Retinal pigment epithelial cell (primary cell): ENCODE measurements at places on chromosomes 7 and 10.
A peak's percentile ranks its signal among the peaks of the same experiment; 100 is the strongest.

DNA sequence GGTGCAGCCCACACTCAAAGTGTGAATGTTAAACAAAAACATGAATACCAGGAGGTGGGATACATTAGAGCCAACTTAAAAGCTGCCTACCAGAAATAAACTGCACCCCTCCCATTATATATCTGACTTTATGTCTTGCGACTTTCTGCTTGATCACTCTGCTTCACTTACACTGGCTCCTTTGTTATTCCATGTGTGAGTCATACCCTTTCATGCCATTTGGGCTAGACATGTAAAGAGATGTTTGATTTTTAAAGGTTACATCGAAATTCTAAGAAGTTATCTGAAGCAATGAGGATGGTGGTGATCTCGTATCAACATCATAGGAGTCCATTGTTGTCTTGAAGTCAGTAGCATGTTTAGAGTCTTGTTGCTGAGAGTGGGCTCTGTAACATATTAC is 31.6 kb upstream of the ETV1 start:
- peak; percentile 68 for DNase-seq

GRCh38 chr10:7412237-7412927 is 1.5 kb upstream of the SFMBT2 start:
- DNase-seq: no peak

GRCh38 chr7:8433477-8434289 is at the start of gene NXPH1:
NXPH1 (plus strand) TSS chr7:8433609.
- DNase-seq: no peak

- no peak for DNase-seq
These were observed 483 bp downstream of the GDF10 start for GRCh38 chr10:47300429-47300931.

DNA sequence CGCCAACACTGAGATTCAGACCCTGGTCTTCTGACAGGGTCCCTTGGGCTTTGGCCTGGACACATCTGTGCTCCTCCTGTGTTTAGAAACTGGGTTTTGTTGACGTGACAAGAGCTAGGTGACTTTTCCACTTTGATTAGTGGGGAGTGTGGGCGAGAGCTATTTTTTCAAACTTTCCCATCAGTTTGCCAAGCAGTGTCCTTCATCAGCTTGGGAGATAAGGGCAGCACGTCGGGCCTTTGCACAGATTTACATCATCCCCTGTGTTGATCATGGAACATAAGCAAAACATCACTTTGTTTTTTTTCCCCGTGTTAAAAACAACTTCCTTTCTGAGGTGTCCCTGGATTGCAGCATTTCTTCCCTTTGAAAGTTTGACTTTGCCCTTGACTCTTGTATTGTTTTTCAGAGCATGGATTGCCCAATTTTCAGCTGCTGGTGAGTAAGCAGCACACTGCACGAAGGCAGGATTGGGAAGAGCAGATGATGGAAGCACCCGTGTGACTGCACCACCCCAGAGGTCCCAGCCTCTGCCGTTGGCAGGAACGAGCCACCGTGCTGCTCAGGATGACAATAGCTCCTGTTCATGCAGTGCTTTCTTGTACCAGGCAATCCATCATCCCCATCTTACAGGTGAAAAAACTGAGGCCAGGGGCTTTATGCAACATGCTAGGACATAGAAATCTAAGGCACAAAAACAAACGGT is 6.4 kb upstream of the IGFBP1 start:
- DNase-seq: no peak

DNA sequence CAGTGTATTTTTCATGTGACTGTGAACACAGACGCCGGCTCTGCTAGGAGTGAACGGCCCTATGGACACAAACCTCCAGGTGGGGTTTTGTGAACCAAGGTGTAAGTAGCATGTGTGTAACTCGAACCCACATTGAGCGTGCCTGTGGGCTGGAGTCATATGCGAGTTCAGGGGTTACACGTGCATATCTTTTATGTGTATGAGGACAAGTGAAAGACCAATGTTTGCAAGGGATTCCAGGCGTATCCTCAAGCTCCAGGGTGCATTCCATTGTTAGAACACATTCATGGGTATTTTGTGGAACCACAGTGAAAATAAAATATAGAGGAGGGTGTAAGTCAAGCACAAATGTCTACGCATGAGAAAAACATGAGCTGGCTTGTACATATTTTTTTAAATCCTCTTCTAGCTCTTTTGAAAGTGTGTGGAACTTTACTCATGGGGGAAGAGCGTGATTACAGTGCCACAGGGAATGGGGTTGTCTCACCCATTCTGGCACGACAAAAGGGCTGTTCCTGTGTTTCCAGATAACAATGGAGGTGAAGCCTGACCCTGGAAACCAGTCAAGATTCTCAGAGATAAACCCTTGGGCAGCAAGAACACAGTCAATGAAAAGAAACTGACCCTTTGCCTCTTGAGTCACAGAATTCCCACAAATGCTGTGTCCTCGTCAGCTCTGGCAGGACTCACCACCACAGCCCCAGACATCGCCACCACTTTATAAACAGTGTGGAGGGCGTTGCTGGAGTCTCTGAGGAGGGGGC is 37.0 kb upstream of the GOT1 start:
- DNase-seq: no peak

- no peak for DNase-seq
These were observed 87.8 kb downstream of the ABCC2 start for GRCh38 chr10:99870123-99870730.

GRCh38 chr10:5234106-5234860 is 37.6 kb downstream of the AKR1C4 start:
- DNase-seq: no peak

DNA sequence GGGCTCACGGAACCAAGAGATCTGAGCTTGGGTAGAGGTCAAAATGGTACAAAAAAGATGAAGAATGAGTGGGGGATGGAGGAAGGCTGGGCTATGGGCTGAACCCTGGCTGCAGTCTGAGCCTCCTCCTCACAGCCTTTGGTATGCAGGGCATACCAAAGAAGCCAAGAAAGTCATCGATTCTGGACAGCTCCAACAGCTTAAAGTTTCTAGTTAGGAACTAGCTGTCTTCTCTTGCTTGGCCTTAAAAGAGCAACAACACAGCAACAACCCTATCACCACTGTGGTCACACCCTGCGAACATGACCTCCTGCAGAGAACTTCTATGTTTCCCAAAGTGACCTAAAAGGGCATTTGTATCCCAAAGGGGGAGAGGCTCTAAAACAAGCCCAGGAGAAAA is 126.1 kb upstream of the EFCAB10 start:
- no peak for DNase-seq

GRCh38 chr7:28130277-28130676 is 50.3 kb downstream of the JAZF1 start:
- no peak for DNase-seq

DNA sequence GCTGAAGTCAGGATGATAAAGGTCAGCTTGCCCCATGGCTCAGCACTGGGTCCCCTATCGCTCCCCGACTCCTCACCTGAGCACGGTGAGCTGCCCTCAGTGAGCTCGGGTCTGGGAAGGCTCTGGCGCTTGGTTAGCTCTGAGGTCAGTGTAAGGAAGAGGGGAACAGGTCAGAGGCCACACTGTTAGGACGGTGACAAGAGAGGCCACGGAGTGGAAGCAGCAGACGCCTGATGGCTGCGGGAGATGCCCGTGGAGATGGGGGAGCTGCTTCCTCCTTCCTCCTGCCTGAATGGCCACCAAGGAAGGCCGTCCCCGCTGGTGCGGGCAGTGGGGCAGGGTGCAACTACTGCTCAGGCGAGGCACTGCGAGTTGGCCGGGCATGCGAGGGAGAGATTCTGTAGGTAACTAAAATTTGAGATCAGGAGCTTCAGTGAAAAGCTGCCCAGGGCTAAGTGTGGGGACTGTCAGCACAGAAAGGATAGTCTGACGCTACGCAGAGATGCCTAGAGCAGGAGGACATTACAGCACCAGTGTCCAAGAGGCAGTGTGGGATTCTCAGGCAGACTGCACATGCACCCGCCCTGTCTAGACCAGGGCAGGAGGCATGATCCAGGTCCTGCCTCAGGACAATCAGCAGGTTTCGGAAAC is 231.3 kb upstream of the GRB10 start:
- DNase-seq: no peak

GRCh38 chr10:48976196-48976595 is 36.6 kb upstream of the LRRC18 start:
- no peak for DNase-seq

- no peak for DNase-seq
These were observed 349.3 kb upstream of the SEMA3D start for GRCh38 chr7:85535974-85536729.

DNA sequence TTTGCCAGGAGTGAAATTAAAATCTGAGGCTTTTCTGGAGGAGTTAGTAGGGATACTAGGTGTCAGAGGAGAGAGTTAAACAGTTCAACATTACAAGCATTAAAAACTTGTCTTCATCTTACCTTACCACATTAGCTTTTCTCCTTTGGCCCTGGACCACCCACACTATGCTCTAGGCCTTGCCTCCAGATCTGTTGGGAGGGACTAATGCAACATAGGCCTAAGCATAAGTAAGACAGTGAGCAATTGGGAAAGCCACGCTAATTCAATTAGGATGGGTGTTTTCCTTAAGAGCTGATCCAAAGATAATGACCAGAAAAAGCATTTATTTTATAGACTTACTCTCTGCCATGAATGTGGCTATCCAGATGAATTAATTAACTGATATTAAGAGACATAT is 158.9 kb downstream of the ELMO1 start:
- no peak for DNase-seq

DNA sequence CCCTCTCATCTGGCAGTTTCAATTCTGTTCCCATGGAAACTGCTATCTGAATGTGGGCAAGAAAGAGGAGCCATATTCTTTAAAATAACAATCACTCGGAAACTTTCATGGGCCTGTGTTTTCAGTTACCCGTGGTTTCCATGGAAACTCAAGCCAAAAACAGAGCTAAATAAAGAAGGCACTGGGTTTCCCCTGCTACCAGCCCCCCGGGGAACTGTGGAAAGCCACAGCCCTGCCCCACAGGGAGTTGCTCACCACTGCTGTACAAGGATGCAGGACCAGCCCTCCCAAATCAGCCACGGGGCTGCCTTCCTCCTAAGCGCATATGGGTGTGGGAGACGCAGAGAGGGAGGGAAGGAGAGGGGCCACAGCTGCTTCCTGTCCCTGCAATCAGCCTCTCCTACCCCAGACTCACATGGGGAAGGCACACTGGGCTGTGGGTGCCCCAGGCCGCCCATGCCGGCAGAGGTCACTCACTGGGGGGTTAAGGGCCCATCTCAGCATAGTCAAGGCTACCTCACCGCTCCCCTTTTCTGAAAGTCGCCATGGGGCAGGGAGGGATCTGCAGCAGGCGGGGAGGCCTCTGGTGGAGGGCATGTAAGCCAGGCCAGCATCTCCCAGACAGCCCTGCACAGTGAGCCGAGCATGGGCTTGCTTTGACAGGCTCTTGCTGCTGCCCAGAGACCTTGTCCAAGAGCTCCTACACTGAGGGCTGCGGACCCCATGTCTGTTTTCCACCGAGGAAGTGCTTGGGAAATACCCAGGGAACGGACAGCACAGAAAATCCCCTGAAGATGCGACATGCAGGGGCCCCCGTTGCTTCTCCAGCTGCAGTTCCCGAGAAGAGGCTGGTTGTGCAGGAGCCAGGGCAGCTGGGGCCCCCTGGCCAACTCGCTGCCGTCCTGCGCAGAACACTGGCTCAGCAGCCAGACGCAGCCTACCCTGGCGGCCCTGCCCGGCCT is 157.3 kb upstream of the PPP2R2D start:
- DNase-seq: no peak

GRCh38 chr10:102413053-102413705 is 5.4 kb downstream of the PSD start:
- no peak for DNase-seq

DNA sequence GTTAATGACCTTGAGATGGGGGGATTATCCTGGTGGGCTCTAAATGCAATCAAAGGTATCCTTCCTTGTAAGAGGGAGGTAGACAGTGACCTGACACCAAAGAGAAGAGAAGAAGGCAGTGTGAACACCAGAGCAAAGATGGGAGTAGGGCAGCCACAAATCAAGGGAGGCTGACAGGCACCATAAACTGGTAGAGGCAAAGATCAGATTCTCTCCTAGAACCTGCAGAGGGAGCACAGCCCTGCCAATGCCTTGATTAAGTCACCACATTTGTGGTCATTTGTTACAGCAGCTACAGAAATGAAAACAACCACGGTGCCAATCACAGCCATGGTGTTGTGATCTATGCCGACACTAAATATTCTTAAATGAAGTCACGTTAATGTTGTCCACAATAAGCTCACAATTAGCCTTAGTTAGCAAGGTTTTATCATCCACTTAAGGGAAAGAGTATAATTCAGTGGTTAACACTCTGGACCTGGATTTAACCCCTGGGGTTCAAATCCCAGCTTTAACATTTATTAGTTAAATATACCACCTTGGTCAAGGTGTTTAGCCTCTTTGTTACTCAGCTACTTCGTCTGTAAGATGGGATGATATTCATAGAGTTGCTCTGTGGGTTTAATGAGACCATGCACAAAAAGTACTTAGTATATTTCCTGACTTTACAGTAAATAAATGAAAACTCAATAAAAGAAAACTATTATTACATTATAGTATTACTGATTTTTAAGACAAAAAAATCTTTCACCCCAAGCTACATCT is 70.8 kb downstream of the SGMS1 start:
- DNase-seq: peak; percentile 66

- DNase-seq: no peak
These were observed 83.5 kb upstream of the INSIG1 start for GRCh38 chr7:155213955-155214740.

GRCh38 chr7:20440472-20441105 is 109.9 kb downstream of the ITGB8 start:
- no peak for DNase-seq

DNA sequence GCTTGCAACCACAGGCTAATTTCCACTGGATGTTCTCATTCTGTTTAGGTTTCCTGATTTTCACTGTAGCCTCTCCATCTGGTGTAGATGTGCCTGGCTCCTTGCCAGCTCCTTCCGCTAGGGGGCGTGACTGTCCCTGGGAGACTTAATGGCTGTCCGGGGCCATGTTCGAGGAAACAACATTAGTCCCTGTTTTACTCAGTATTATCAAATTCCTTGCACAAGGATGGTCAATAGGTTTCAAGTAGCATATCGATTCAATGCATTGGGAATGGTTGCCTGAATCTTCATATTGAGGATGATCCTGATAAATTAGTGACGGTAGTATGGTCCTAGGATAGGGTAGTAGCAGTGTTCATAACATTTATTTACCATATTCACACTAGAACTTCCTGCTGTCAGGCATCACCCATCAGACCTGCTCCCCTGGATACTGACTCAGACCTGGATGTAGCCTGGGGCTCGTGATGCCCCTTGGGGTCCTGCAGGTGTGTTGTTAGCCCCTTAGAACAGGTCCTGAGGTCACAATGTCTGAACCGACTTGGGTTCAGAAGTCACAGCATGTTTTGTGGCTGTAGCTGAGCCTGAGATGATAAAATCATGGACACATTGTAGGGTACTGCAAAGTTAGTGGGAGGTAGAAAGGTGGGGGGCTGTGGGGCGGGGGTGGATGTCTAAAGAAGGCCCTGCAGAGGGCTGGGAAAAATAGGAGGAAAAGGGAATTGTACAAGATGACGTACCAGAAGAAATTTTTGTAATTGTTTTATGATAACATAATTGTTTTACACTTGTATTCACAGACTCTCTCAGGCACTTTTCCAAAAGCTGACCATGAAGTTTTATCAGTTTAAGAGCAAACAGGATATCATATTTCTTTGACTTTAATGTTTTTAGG is 8.9 kb upstream of the EXOC6 start:
- DNase-seq: no peak

GRCh38 chr7:44884621-44885393 is 523 bp downstream of the PURB start:
- DNase-seq: no peak
